ENCODE measurements at places on chromosomes 4 and X.
A peak's percentile ranks its signal among the peaks of the same experiment; 100 is the strongest.

GRCh38 chr4:5162909-5163508, 111.7 kb downstream of the STK32B start:
- DNase-seq, result no peak

- DNase-seq, result no peak
These were observed 32.5 kb downstream of the SLC10A6 start for GRCh38 chr4:86816501-86817273.

DNA sequence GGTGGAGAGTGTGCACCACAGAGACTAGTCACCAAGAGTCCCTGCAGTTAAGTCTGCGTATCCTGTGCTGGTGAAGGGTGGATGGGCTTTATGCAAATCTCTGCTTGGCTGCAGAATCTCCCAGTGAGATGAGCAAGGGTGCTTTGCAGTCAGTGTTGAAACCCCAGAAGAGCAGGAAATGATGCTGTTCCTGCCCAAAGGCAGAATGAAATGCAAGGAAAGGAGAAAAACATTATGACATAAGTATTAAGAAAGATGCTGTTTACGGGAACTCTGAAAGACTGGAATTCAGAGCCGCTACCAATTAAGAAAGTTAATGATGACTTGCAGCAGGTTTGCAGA, 25.4 kb upstream of the ACSL1 start:
- DNase-seq, result no peak

DNA sequence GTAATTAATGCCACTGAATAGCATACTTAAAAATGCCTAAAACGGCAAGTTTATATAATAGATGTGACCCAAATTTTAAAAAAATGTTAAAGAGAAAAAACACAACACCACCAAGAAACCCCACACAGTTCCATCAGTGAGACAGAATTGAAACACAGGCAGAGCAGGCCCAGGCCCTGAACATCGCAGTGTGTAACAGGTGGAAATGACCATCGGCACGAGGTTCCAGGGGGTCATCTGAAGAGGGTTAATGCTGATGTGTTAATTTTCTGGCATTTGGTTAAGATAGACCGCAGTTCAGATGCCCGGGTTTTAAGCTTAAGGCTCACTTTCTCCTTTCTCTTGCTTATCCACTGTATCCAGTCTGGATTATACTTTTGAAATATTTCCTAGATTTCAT, 66.8 kb downstream of the ANAPC4 start:
- no peak for DNase-seq

GRCh38 chr4:149830823-149831222, 15.2 kb upstream of the IQCM start:
- no peak for DNase-seq

DNA sequence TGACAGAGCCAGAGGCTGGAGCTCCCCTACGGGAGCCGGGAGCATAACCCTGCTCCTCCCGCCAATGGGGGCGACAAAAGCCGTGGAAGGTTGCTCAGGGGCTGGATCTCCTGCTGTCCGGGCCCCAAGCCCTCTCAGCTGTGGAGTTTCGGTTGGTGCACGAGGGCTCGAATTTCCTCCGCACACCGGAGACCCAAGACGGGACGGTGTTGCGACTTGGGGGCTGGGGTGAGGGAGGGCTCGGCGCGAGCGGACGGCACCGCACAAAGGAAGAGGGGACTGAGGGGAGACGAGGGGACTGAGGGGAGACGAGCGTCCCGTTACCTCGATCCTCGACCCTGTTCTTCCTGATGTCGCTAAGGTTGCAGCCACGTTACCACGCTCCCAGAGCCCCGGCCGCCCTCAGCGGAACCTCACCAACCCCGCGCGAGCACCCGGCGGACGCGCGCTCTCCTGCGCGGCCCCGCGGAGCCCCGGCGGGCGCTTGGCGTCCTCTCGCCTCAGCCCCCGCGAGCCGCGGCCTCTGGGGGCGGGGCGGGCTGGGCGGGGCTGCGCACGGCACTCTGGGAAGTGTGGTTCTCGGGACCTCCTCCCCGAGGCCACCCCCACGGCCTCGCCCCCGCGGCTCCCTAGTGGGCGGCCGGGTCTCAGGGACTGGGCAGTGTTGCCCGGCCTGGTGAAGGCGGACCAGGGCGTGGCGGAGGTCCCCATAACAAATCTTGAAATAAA, at the start of gene KLHL8:
Gene KLHL8 (minus strand): TSS at position 525 of the 729 bp plus-strand sequence. CDS start 25,079 bp downstream, outside the sequence.
- DNase-seq, result peak; percentile 39

DNA sequence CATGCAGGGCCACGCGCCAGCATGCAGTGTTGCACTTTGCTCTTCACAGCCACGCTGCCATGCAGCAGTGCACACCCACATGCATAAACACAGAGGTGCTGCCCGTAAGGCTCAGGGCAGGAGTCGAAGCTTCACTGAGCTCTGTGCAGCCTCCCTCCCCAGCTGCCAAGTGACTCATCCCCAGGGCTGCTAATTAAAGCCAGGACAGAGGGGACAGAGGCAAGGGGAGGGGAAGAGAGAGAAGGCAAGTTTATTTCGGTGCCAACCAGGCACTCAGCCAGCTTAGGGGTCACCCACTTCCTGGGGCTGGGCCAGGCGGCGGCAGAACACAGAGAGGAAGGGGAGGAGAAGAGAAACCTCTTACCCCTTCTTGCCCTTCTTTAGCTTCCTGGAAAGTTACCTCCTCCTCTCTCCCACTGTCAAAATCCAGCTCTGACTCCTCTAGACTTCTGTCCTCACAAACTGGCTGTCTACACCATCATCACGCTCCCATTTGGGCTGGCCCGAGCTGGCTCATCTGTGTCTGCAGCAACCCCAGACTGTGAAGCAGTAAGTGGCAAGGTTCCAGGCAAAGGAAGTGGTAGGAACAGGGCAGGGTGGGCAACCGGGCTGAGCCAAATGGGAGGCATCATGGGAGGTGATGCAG, 6.2 kb upstream of the IQSEC2 start:
- peak; percentile 30 for DNase-seq

- no peak for DNase-seq
These were observed 39.6 kb upstream of the CHRNA9 start for GRCh38 chr4:40295572-40295971.

- DNase-seq, result no peak
These were observed 202.2 kb downstream of the QDPR start for GRCh38 chr4:17309567-17310268.

GRCh38 chr4:38509551-38509950, 154.4 kb upstream of the KLF3 start:
- peak; percentile 46 for DNase-seq

DNA sequence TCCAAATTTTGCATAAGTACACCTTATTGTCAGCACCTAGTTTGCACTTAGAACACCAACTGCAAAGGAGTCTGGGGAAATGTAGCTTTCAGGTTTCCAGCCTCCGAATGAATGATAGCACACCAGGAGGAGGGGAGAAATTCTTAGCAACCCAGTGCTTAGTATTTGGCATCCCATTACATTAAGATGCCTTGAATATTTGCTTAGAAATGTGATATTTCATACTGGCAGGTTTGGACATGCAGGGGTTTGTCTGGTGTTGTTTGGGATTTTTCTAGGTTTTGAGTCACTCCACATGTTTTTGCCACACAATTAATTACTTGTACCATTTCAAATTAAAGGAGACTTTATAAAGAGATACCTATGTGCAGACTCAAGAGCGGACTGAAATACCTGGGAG, 60.3 kb upstream of the CAMK2D start:
- DNase-seq, result no peak

DNA sequence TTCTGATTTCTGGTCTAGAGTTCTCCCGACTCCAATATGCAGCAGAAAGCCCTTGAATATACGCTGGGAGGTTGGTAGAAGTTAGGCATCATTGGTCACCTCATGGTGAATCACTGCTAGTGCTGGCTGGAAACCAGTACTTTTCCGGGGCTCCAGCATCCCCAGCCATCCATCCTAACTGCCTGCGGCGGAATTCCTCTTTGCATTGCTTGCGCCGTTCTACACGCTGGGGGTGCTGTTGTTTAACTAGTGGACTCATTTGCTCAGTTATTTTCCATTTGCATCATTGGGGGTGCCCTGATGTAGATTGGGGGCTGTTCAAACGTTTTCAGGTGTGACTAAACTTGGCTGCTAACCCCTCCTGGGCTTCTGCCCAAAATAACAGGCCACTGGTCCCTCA, 23.3 kb upstream of the GPR50 start:
- DNase-seq, result no peak

GRCh38 chr4:105277702-105278101, 131.0 kb downstream of the TET2 start:
- DNase-seq, result no peak

GRCh38 chr4:32917586-32917985, 2197.4 kb downstream of the PCDH7 start:
- DNase-seq, result no peak

GRCh38 chr4:147284256-147284835, 196.6 kb upstream of the EDNRA start:
- DNase-seq, result no peak

DNA sequence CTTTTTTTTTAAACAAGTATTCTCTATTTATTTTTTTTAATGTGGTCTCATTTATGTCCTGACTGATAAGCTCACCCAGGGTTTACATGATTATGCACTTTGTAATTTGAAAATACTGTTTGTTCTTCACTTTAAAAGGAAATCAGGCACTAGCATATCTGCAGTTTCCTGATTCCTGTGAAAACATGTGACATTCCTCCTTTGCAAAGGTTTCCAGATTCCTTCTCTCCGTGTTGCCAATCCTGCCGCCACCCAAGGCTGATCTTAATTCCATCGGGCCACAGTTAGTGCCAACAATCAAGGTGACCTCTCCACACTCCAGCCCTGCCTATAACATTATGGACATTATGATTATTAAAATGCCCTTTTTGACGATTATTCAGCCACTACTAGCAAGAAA, 225.4 kb downstream of the PCDH7 start:
- no peak for DNase-seq

DNA sequence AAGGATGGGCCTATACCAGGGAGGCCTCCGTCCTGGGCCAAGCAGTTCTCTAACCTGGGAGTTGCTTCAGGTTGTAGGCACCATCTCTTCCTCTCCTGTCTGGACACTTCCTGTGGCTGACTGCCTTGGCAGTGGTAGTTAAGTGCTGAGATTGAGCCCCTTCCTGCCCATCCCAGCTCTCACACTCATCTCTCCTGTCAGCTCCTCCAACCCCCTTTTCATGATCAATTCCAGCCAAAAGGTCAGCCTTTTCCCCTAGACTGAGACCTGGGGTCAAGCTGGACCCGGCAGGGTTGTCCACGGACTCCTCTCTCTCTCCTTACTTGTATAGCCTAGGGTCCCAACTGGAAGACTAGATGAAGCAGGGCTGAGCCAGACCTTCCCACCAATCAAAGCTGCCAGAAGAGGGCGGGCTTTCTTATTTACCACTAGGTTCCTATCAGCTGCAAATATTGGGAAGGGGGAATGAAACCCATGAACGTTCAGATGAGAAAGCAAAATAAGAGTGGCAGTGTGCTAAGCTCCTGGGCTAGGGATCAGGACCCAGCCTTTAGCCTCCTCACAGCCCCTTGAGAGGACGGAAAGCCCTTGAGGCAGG, 34.5 kb downstream of the KDM5C start:
- no peak for DNase-seq

DNA sequence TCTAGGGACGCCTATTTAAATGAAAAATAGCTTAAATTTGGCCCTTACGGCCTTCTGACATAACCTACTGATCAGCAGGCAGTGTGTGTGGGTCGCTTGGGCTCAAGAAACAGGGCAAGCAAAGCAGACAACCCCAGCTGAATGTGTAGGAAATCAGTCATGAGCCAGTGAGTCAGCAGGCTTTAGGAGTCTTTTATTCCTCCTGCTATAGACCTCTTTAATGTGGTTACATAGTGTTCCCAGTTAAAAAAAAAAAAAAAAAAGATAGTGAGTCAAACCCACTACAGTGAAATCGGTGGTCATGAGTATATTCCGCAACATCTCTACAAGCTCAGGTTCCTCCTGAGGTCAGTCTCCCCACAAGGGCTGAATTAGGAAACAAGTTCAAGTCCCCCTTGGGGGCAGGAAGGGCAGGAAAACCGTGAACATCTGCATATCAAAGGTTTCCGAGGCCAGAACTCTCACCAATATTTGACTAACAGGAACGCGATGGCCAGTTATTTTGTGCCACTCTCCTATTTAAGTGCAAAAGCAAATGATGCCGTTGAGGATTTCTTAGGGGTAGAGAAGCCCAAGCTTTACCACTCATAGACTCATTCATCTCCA, 32.7 kb downstream of the ACSL1 start:
- peak; percentile 70 for DNase-seq

GRCh38 chr4:57094832-57095223, 15.4 kb downstream of the IGFBP7 start:
- DNase-seq, result no peak

GRCh38 chrX:40171513-40172400, 74.0 kb upstream of the BCOR start:
- no peak for DNase-seq

- no peak for DNase-seq
These were observed 2.5 kb downstream of the CACNA1F start for GRCh38 chrX:49230500-49231232.

- DNase-seq, result no peak
These were observed 48.4 kb downstream of the MTM1 start for GRCh38 chrX:150616863-150617198.

DNA sequence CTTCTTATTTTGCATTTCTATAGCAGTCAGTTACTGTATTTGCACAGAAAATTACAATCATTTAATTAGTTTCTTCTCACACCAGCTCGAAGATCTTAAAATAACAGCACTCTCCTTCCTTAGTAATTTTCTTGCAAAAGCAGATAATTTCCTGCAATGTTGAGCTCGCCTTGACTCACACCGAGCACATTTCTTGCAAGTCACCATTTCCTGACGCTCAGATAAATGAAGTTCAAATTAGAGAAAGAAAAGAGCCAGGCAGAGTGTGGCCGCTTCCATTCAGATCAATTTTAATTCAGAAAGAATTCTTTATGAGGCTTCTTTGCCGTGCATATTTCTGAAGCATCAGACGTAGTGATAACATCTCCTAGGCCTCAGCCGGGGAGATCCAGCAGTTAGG, 10.1 kb downstream of the SORCS2 start:
- DNase-seq, result no peak

DNA sequence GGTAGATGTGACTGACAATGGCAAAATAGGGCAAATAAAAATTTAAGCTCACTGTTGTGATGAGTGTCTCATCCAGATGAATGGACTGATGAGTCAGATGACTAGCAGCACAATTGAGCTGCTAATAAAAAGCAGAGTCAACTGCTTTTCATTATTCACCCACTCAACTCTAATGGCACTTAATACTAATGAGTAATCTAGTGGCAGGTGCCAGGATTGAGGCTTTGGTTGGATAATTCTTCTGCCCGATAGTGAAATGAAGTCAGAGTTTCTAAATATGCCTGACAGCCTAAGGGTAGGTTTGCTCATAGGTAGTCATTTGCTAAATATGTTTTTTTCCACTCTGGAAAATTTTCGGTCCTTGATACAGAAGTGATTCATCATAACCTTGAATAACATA, 10.4 kb downstream of the OGT start:
- DNase-seq, result no peak

- no peak for DNase-seq
These were observed 516.2 kb downstream of the KCTD8 start for GRCh38 chr4:43932448-43932847.

- peak; percentile 69 for DNase-seq
These were observed 28.2 kb upstream of the HUWE1 start for GRCh38 chrX:53714580-53715345.

DNA sequence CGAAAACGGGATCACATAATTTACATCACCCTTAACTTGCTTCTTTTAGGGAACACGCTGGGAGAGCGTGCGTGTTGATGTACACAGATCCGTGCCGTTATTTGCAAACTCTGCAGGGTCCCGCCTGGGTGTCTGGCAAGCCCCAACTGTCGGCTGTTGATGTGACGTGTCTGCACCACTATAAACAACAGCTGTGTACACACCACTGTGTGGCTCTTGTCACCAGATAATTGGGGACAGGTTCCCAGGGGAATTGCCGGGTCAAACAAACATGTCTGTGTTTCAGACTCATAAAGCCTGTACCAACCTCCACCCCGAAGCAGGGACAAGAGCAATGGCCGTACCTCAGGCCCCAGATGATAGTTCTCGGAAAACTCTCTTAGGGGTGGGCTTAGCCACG, 105.0 kb upstream of the AFAP1 start:
- DNase-seq, result no peak

Data from Jurkat, Clone E6-1 (cell line).